ENCODE measurements at places on chromosomes 2 and 18. TPM values are rescaled to one million over a fixed set of nuclear protein-coding genes. Genes with fewer than 3 reads are reported as not detected.

DNA sequence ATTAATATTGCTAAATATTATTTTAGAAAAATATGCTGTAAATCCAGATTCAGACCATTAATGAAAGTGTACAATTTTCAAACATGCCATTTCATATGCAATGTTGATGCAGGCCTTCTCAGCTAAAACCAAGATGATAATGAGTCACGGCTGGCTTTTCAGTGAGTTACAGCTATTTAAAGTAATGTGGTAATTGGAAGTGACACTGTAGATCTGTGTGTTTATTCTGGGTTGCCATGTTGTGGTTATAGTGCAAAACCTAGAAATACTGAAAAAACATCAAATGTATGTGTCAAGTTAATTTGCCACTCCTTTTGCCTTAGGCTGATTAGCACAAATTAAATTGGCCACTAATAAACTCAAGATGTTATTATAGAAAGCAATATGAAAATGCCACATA is 506.6 kb downstream of the ERBB4 start:
- no peak for DNase-seq

DNA sequence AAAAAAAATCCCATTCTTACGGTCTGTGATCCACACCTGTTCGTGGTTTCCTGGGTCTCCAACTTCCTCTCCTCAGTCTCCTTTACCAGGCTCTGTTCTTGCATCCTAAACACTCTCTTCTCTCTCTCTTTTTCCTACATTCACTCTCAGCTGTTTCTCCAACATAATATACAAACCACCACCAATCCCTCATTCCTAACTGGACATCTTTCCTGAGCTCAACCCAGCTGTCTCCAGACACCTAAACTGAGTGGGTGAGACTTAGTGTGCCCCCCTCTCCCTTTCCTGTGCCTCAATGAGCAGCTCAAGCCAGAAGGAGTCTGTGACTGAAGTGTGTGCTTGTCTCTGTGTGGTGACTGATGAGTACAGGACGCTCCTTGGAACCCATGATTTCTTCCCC is 59.4 kb downstream of the LIPG start:
- DNase-seq, result no peak

GRCh38 chr2:62305421-62306176 is 109.7 kb downstream of the B3GNT2 start:
- DNase-seq, result no peak

- no peak for DNase-seq
Observed at GRCh38 chr18:12314591-12315305, 6.7 kb downstream of the TUBB6 start.

DNA sequence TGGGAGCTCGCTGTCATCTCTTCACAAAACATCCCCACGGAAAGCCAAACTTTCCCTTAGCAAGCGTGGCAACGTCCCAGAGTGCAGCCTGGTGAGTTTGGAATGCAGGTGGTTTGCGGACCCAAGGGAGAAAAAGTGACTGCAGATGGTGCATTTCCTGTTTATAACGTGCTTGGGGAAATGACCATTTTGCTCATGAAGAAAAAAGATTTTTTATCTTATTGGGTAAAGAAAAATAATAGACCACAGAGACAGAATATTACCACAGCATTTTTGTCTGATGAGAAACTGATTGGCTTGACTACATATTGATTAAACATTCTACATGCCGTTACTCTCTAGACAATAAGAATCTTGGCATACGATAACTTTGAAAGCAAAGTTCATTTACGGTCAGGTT is 136.5 kb downstream of the COPS8 start:
- DNase-seq, result no peak

- no peak for DNase-seq
Observed at GRCh38 chr2:30298302-30298701, 67.0 kb downstream of the LBH start.

- no peak for DNase-seq
Observed at GRCh38 chr2:75560022-75560767, 544 bp downstream of the EVA1A start.

DNA sequence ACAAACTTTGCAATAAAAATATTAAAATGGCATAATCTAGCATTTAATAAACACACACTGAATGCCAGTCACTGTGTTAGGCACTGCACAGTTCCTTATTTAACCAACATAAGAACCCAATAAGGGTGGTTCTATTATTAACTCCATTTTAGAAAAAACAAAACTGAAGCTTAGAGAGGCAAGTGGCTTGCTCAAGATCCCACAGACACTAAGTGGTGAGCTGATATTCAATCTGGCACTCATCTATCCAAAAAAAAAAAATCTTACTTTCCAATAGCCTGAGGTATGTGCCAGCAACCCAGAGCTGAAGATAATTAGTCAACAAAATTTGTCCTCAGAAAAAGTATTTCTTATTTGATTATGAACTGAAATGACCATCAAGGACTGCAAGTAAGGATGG is 799 bp downstream of the CYTIP start:
- no peak for DNase-seq

- DNase-seq, result no peak
Observed at GRCh38 chr18:21663578-21663977, 41.0 kb downstream of the ABHD3 start.

DNA sequence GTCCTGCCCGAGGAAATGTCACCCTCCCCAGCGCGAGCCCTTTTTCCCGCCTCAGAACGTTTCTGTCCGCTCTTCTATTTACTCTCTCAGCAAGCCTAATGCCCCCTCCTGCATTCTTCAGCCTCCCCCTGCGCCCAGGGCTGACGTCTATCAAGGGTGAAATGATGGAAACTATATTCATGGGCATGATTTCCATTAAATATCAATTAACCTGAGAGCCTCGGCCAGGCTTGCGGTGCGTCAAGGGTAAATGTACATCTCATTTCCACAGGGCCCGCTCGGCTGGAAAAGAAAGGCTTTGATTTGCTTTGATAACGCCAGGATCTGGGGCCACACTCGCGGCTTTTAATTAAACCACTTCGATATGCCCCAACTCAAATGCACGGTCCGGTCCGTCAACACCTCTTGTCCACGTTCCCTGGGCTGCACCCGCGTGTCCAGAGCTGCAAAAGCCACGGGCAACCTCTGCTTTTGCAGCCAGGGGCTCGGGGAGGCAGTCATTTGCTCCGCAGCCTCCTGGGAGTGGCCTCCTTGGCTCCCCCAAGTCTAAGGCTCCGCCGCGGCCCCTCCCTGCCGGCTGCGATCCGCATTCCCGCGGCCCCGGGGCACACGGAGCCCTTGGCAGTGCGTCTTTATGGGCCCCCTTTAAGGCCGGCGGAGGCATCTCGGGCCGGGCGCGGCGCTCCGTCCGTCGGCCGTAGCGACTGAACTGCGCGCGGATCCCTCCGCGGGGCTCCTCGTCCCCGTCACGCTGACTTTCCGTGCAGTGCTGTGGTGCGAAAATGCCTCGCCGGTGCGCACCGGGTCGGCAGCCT is at the start of gene HOXD8:
HOXD8 (plus strand) TSS at position 724 of the 815 bp plus-strand sequence. CDS start 662 bp downstream, outside the sequence.
- no peak for DNase-seq

DNA sequence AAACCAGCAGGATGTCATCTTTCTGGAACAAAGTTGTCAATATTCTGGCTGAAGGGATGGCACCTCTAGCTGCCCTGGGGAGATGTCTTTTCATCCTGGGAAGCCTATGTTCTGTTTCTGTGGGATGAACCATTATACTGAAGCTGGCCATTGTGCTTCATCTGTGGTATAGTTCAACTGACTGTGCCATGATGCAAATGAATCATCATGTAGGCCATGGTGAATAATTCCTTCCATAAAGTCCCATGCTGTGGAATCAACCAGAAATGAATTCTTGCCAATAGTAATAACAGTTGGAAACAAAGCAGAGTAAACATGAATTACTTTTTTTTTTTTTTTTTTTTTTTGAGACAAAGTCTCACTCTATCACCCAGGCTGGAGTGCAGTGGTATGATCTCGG is 64.1 kb upstream of the CNGA3 start:
- no peak for DNase-seq

- no peak for DNase-seq
Observed at GRCh38 chr2:222706616-222707015, 35.2 kb downstream of the MOGAT1 start.

- DNase-seq, result no peak
Observed at GRCh38 chr2:159799833-159800232, 1.8 kb upstream of the CD302 start.

GRCh38 chr18:54561706-54562267 is 29.3 kb upstream of the DYNAP start:
- no peak for DNase-seq

DNA sequence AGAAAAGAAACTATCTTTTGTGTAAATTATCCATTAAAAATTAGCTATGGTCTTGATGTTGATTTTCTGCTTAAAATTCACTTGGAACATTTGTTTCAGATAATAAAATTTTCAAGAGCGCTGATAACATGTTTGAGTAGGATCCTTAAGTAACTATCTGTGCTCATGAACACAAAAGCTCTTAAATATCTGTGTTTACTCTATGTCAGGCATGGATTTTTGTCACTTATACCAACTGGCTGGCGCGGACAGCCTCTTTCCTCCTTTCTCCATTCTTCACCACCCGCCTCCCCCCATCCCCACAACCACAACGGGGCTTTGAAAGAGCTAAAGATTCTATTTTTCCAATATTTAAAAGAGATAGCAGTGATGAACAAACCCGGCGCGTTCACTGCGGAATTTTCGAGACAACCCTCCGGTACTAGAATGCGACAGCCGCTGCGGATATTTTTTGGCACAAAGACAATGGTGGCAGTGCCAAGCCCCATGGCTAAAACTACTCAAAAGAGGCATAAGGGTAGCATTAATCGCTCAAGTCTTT is 181.5 kb downstream of the TCF4 start:
- no peak for DNase-seq

GRCh38 chr2:189951791-189952535 is 110.6 kb downstream of the MSTN start:
- no peak for DNase-seq

- DNase-seq, result no peak
Observed at GRCh38 chr2:168573128-168573903, 117.2 kb downstream of the CERS6 start.

- no peak for DNase-seq
Observed at GRCh38 chr2:231336236-231336635, 59.3 kb upstream of the B3GNT7 start.

- no peak for DNase-seq
Observed at GRCh38 chr18:2204736-2205135, 366.6 kb downstream of the METTL4 start.

- no peak for DNase-seq
Observed at GRCh38 chr2:229815342-229815741, 101.0 kb upstream of the DNER start.

DNA sequence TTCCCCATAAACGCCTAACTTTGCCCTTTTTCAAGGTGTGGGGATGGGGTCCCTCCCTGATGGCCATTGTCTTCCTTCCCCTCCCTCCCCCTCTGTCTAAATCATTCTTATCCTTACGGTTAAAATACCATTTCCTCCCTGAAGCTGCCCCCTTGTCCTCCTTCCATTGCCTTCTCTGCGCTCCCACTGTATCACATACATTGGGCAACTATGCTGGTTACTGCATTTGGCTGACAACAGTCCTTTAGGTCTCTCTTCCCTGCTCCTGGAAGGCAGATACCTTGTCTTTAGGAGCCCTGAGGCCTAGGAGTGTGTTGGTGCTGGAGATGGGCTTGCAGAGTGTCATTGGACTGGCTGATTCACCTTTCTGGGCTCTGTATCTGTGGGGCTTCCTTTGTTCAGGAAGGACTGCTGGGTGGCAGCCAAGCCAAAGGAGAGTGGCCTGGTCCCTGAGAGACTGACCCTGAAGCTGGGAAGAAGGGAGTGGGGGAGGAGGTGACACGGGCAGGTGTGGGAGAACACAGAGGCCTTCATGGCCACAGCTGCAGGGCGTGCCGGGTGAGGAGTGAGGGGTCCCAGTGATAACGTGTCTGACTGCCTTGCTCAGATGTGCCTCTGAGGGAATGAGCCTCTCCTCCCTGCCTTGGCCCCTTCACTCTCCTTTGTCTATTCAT is 2.2 kb downstream of the WNT6 start:
- DNase-seq, result no peak

- no peak for DNase-seq
Observed at GRCh38 chr2:31475692-31476091, 61.1 kb upstream of the XDH start.

- DNase-seq, result no peak
Observed at GRCh38 chr2:54360055-54360792, 95.9 kb upstream of the SPTBN1 start.

CXCR1 gene
- total RNA-seq, result not detected

GAL3ST2 gene
- total RNA-seq, result 2.2 TPM

EN1 gene
- not detected for total RNA-seq

CABYR gene
- total RNA-seq, result 2.6 TPM

CCBE1 gene
- not detected for total RNA-seq

NMUR1 gene
- 0.55 TPM for total RNA-seq
